ENCODE measurements at places on chromosomes 5 and 9.
A peak's percentile ranks its signal among the peaks of the same experiment; 100 is the strongest.

GRCh38 chr9:131465401-131465800 lies 37.3 kb upstream of the POMT1 start:
- no peak for DNase-seq

DNA sequence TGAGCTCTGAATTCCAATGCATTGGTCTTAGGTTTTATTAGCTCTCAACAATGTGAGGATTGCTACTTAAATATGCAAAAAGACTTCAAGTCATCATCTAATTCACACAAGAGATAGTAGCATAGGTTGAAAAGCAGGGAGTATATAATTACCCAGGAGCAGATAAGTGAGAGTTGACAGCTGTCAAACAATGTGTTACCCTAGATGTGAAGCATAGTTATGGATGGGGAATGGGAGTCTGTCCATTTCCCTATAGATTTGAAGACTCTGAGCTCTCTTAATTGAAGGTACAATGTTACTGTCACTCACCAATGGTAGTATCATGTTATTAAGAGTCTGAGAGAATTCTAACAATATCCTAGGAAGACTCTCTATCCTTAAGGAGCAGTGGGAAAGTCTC lies 160.7 kb downstream of the KCTD16 start:
- no peak for DNase-seq

- no peak for DNase-seq
These were observed 763.8 kb downstream of the DTWD2 start for GRCh38 chr5:118224546-118224945.

DNA sequence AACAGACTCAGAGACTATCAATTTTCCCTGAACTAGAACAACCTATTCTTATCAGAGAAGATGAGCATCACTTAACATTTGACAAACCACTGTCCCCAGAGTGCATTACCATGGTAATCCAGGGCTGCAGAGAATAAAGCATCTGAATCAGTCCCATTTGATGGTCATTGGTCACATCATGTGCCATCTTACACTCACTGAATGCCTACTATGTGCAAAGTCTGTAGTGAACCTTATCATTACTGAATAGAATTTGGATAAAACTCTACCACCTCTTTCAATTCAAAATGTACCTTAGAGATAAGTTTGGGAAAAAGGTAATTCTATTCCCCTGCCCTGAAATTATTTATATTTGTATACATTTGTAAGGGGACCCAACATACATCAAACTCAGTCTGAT lies 156.4 kb upstream of the TRPC7 start:
- no peak for DNase-seq

- DNase-seq, result no peak
These were observed 189.1 kb upstream of the CCNG1 start for GRCh38 chr5:163248333-163248732.

GRCh38 chr5:115557667-115558387 lies 13.3 kb upstream of the FEM1C start:
- DNase-seq, result no peak

- no peak for DNase-seq
These were observed 113.3 kb downstream of the ADRB2 start for GRCh38 chr5:148939676-148940075.

DNA sequence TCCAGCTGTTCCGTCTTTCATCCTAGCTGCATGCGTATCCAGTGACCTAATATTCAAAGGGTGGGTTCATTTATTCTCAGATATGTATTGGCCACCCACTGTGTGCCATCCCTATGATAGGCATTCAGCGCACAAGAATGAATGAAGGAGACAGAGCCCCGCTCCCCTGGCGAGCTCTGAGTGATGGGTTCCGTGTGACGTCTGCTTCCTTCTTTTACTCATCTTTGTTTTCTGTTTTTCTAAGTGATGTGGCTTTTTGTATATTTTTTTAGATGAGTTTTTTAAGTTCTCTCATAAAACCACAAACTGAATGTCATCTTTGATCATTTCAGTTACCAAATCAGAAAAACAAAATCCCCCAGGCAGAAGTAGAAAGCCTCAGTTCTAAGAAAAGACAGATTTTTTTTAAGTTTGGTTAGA lies 168.3 kb upstream of the OTULINL start:
- peak; percentile 50 for DNase-seq

DNA sequence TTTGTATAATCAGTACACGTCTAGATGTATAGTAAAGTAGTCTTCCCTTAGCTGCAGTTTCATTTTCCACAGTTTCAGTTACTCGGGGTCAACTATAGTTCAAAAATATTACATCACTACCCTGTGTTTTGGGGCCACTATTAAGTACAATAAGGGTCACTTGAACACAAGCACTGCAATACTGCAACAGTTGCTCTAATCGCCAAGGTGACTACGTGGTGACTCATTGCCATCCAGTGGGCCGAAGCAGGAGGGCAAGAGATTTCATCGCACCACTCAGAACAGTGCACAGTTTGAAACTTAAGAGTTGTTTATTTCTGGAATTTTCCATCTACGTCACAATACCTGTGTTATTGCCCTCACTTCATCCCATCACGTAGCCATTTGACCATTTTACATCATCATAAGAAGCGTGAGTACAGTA lies at the start of gene ARL14EPL:
Gene ARL14EPL, plus strand, starts transcription at position 379 of the 424 bp plus-strand sequence. CDS start 18,994 bp downstream, outside the sequence.
- DNase-seq, result no peak

GRCh38 chr9:130030651-130031127 lies 12.3 kb downstream of the FNBP1 start:
- no peak for DNase-seq

DNA sequence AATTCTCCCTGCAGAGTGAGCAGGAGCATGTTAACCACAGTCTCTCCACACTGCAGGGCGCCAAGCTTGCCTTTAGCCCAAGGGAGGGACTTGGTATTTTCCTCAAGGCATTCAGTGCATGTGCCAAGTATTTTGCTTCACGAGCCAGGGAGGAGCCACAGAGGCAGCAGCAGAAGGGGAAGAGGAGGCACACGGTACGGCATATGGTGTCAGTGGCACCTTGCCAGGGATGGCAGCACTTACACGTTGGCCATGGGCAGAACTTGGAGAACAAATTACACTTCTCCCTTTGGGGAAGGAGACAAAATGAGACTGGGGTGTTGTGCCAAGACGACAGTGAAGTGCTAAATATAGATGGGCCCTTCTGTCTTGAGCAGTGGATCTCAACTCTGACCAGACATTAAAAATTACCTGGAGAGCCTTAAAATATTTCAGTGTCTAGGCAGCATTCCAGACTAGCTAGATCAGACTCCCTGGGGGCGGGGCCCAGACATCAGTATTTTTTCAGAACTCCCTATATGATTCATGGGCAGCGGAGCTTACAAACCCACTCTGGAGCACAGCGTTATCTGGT lies 155.8 kb downstream of the DRD1 start:
- no peak for DNase-seq

GRCh38 chr9:3138231-3139229 lies 294.6 kb upstream of the PUM3 start:
- no peak for DNase-seq
